ENCODE measurements at places on chromosomes 1 and 21.

GRCh38 chr1:24683713-24684162, 40.6 kb downstream of the SRRM1 start:
- no peak for DNase-seq

DNA sequence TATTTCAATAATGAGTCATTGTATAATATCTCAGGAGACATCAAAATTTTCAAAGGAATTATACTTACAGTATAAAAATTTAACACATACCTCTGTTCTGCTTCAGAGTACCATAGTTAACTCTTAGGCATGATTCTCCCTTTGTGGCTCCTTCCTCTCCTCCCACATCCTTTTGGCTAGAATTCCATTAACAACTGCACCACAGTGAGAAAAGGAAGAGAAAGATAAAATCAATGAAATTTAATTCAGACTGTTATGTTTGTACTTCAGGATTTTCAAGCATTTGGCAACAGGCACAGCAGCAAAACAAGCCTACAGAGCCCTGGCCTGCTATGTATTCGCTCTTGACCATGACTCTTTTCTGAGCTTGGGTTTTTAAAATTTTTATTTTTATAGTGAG, 57.2 kb upstream of the SGIP1 start:
- no peak for DNase-seq

DNA sequence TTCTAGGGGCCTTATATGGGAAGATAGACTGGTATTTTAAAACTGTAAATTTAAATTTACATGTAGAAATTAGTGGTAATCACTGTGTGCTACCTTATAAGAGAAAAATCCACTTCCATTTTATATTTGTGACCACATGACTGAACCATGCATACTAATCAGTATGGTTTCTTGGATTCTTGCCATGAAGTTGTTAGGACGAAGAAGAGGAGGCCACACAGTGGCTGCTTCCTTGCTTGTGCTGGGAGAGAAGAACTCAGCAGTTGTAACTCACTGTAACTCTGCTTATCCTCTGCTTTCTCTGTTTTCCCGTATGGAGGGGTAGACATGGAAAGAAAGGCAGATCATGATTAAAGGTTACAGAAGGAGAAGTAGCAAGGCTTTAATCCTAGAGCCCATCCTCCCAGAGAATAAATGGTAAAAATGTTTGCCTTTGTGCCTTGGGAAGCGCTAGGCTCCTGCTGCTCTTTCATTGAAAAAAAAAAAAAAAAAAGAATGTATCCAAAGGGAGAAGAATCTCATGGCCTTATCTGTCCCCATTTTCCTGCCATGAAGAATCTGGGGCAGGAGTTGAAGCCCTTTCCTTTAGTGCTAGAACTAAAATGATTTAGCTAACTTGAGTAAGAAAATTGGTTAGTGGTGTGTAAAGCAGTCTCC, 32.4 kb downstream of the KCTD3 start:
- no peak for DNase-seq

DNA sequence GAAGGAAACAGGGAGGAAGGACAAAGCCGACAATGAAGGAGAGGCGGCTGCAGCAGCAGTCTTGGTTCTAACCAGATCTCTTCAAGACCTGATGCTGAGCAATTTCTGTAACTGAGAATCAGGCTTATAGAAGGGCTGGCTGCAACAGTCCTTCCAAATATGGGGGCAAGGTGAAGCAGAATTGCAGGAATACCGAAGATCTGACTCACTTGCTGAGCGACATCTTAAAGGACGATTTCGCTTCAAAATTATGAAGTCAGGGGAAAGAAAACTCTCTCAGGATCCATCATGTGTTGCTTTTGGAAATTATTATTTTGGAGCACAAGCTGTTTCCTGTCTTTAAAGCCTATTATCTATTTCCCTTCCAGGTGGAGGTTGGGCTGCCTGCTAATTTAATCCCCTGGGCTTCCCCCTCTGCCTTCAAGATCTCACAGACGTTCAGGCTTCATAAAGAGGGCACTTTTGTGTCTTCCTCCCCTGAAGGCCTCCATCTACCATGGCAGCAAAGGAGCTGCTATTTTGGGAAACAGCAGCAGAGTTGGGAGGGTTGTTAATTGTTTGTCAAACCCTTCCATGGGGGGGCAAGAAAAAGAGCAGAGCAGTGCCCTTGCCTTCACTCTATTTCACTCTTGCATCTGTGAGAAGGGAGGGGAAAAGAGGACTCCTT, 10.8 kb upstream of the IER5 start:
- no peak for DNase-seq

GRCh38 chr1:170720661-170721060, 56.7 kb downstream of the PRRX1 start:
- no peak for DNase-seq

DNA sequence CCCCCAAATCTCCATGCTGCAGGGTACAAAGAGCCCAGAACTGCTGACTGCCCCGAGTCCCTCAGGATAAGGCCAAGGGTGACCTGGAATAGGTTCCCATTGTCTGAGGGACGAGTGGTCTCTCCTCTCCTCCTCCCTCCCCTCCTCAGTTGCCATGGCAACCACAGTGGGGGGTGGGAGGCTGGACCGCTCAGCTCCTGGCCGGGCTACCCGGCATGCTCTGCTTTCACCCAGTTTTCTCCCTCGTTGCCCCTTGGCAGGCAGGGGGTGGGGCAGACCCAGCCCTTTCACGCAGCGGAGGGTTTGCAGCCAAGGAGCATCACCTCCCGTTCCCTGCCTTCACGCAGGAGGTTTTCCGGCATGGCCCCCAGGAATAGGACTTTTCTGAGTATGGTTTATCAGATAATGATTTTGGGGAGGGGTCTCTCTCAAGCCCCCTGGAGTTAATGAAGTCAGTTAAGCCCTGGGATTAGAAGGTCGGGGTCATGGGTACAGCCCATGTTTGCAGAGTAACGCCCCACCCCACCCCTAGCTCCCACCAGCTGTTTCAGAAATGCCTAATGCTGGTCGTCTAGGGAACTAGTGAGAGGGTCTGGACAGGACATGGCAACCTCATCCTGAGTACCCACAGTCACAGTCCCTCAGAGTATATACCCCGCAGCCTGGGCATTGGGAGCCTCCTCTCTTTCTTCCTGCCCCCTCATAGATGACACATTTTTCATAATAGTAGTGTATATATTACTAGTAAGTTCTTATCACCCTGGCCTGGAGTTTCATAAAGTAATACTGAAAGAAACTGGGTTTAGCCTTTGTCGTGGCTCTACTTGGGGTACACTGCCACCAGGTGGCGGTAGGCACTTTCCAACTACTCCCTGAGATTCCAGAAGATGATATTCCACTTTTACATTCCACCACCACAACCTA, 20.7 kb downstream of the C1QB start:
- DNase-seq, result no peak

GRCh38 chr1:119896303-119896702, at the start of gene ADAM30:
ADAM30 (minus strand) TSS chr1:119896515; CDS start chr1:119896336, 179 bp downstream.
- no peak for DNase-seq

DNA sequence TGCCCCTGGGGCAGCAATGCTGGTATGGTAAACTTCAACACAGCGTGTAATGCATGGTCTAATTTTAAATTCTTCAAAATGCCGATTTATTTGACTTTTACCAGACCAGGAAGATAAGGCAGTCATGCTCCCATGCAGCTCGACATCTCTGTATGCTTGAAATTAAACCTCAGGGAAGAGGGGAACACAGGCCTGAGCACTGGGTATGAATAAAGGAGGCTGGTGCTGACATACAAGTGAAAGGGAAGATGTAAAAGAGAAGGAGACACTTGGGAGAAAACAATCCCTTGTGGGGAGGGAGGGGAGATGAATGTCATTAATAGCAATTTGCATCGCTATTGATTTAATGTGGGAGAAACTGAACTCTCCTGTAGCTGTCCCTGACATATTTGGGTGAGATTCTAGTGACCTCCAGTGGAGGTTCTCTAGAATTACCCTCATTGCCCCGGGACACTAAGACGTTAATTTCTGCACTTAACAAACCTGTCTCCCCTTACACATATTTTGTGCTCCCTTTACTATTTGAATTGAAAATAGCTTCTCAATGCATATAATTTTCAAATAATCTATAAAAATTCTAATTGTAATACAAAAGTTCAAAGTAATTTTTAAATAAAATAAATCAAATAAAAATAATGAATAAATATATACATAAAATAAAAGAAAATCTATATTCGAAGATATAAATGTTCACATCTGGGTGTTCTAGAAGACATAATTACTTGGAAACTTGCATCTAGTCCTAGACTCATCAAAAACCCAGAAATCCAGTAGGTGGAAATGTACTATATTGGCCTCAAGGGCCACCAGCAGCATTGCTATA, 283.1 kb downstream of the LMX1A start:
- DNase-seq, result no peak

GRCh38 chr1:22250724-22251123, 107.8 kb upstream of the WNT4 start:
- no peak for DNase-seq
